Breast epithelium (tissue), 4 donors: ENCODE measurements at places on chromosomes 1 and 21.

DNA sequence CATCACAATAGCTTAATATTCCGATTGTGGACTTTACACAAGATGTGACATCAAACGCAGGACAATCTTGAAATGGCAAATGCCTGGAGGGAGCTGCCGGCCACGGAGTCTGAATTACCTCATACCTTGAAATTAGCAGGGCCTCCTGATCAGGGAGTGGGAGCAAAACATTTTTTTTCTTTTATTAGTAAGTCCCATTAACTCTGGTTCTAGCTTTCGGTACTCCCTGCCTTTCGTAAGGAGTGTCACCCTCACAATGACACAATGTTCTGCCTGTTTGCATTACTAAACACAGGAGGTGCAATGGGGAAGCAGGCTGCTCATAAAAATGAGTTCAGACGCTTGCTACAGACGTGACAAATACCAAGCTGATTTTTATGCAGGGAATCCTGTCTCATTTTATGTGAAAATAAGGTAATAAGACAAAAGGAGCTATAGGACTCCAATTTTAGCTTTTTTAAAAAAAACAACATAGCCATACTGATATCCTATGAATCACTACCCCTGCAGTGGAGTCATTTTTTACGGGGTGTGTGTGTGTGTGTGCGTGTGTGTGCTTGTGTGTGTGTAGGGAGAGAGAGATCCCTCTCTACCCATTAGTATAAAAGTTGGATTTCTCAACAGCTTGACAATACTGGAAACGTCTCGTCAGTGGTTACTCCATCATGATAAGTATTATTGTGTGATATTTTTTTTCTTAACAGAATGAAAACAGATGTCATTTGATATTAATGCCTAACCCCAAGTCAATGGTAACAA lies 205.1 kb upstream of the RUNX1 start:
- no peak for DNase-seq
- H3K36me3 ChIP-seq: no peaks in the 10 kb centered on the region
- H3K27ac ChIP-seq: peak overlapping the region; percentile 86
- no peaks in the 10 kb centered on the region for H3K27me3 ChIP-seq
- no peak overlapping the region for H3K4me3 ChIP-seq

DNA sequence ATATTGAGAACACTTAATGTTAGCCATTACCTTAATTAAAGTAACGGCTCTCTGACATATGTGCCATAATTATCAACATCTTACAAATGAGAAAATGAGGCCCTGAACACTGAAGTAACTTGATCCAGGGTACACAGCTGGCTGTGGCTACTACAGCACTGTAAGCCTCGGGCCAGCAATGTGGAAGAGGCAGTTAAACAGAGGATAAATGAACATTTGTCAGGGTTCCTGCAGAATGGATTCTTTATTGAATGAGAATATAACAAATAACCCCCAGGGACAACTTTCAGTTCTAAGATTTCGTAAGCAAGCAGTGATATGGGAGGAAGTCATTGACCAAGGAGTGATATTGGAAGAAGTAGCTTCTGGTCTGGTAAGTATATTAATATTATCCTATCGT lies 70.5 kb upstream of the SCYL3 start:
- no peak overlapping the region for H3K4me3 ChIP-seq
- no peak for DNase-seq

DNA sequence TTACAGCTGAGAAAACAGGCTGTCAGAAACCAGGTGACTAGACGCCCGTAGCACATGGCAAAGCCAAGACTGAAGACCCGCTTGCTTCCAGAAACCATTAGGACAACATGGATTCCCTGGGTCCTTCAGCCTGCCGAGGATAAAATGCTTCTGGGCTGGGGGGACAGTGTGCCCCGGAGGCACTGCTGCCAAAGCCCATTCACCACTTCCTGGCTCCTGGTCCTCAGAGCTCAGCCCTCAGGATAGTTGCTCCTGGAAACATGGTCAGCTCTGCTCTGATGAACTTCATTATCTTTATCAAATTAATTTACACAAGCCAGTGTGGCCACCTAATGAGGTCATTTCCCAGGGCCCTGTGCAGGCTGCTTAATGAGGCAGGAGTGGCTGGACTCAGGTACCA lies 41.1 kb upstream of the ACTL8 start:
- H3K27me3 ChIP-seq: no peaks in the 10 kb centered on the region
- H3K36me3 ChIP-seq: no peaks in the 10 kb centered on the region
- no peak overlapping the region for H3K4me3 ChIP-seq
- H3K4me1 ChIP-seq: no peaks in the 10 kb centered on the region
- H3K27ac ChIP-seq: no peak overlapping the region
- DNase-seq: no peak

DNA sequence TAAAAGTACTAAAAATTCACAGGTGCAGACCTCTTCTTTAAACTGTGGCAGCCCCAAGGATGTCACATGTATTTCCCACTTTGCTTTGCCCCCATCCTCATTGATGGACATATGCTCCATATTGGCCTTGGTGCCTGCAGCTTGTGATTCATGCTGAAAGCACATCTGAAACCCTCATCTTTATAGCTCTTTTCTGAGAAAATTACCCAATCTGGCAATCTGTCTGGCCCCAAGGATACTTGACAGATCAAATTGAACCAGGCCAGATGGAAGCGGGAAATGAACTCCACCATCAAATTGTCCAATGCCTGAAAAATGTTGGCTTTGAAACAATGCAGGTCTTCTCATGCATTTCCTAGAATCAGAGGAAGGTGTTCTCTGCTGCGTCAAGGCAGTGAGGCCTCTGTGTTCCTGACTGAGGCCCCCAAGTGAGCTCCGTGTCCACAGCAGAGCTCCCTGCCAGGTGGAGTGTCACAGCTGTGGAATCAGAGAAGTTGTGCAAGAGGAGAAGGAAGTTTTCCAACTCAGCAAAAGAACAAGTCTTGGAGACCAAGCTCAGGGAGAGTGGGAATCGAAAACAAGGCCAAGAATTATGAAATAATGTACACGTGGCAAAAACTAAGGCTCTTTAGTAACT lies 323.7 kb downstream of the PLPP3 start:
- no peaks in the 10 kb centered on the region for H3K27me3 ChIP-seq
- H3K4me3 ChIP-seq: no peak overlapping the region
- no peaks in the 10 kb centered on the region for H3K4me1 ChIP-seq
- no peak for DNase-seq

DNA sequence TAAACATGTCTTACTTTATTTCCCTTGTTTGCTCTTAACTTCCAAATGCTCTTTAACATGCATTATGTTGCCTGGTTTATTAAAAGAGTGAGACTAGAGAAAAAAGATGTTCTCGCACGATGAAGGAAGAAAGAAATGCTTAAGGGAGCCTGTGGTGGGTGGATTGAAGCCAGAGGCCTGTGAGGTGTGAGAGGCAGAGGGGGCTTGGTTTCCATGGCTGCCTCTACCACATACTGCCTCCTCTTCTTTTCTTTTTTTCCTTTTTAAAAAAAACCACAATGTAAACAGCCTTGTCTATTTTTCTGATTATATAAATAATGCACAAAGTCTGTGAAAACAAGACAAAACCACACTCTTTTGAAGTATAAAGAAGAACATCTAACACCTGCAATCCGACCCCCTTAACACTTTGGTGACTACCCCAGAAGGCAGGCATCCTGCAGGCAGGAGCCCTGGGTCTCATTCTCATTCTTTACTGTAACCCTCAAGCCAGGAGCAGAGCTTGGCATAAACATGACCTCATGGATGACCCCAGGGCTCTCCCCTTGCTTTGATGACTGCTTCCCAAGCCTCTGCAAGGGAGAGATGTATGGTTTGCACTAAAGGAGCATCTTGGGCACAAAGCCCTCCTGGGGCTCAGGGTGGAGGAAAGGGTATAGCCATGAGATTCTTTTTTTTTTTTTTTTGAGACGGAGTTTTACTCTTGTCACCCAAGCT lies 10.1 kb upstream of the PARP1 start:
- H3K27me3 ChIP-seq: no peaks in the 10 kb centered on the region
- no peak for DNase-seq
- H3K4me3 ChIP-seq: no peak overlapping the region
- no peak overlapping the region for H3K27ac ChIP-seq
- H3K4me1 ChIP-seq: no peaks in the 10 kb centered on the region

DNA sequence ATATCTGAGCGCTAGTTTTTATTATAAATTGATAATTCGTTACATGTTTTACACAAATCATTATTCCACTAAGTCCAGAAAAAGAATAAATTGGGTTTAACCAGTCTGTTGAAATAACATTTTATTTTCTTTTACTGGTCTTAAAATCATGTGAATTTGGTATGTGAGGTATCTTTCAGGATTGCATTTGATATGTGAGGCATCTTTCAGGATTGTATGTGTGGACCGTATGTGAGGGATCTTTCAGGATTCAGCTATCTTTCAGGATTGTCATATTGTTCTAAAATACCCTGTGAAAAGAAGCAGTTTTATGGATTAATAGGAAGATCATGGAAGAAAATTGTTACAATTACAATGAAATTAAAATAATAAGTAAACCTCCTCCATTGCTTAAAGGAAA lies 42.9 kb downstream of the USP25 start:
- DNase-seq: no peak
- no peaks in the 10 kb centered on the region for H3K4me1 ChIP-seq
- H3K36me3 ChIP-seq: no peaks in the 10 kb centered on the region
- no peaks in the 10 kb centered on the region for H3K27me3 ChIP-seq

DNA sequence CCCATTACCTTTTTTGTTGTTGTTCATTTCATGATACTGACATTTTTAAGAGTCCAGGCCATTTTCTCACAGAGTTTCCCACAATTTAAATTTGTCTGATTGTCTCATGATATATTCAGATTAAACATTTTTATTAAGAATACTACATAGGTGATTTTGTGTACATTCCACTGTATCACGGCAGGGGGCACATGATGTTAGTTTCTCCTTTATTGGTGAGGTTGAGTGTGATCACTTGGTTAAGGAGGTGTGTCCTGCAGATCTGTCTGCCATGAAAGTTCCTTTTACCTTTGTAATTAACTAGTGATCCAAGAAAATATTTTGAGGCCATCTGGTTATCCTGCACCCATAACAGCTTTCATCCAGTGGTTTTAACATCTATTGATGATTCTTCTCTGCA lies 11.8 kb downstream of the RTCA start:
- no peak overlapping the region for H3K27ac ChIP-seq
- H3K36me3 ChIP-seq: peaks cover 14% of the 10 kb centered on the region
- no peaks in the 10 kb centered on the region for H3K4me1 ChIP-seq
- no peak for DNase-seq

DNA sequence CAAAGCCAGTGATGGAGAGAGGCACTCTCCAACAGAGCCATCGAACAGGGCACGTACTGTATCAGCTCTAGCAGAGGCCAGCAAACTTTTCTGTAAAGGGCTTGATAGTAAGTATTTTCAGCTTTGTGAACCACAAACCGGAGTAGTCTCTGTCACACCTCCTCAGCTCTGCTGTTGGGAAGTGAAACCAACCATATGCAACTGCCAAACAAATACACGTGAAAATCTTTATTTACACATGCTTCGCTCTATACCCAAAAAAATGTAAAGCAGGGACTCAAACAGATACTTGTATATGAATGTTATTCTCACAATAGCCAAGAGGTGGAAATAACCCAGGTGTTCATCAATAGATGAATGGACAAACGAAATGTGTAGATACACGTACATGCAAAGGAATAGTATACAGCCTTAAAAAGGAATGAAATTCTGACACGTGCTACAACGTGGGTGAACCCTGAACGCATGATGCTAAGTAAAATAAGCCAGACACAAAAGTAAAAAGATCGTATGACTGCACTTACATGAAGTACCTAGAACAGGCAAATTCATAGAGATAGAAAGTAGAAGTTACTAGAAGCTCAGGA lies 39.0 kb downstream of the SETD4 start:
- no peaks in the 10 kb centered on the region for H3K36me3 ChIP-seq
- H3K4me1 ChIP-seq: no peaks in the 10 kb centered on the region
- H3K27ac ChIP-seq: no peak overlapping the region
- DNase-seq: no peak
- H3K4me3 ChIP-seq: no peak overlapping the region

DNA sequence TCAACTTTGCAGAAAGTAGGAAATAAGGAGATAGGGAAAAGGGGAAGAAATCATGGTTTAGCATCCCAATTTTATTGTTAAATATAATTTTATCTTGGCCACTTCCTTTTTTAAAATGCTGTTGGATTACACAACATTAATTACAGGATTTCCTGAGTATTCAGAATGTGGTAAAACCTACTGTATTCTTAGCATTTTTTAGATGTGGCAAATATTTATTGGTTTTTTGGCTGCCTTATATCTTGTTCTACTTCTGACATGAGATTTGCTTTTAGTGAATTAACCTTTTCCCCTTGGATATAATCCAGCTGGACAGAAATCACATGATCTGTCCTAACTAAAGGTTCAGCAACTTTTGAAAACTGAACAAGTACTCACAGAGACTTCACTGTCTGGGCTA lies 104.9 kb downstream of the PTGS2 start:
- H3K27ac ChIP-seq: no peak overlapping the region
- no peaks in the 10 kb centered on the region for H3K27me3 ChIP-seq
- no peaks in the 10 kb centered on the region for H3K36me3 ChIP-seq
- no peak for DNase-seq

DNA sequence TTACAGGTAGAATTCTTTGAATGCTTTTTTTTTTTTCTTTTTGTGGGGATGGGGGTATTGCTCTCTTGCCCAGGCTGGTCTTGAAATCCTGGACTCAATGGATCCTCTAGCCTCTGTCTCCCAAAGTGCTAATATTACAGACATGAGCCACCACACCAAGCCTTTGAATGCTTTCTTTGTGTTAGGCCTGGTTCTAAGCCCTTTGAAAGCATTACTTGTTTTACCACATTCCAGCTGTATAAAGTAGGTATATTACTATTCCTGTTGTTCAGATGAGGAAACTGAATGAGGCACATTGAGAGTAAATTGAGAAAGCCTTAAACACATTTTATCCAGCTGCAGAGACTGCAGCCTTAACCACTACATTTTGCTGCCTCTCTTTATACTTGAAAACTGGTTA lies 841.8 kb upstream of the ADGRL4 start:
- H3K4me1 ChIP-seq: no peaks in the 10 kb centered on the region
- H3K36me3 ChIP-seq: no peaks in the 10 kb centered on the region
- DNase-seq: no peak
- no peaks in the 10 kb centered on the region for H3K27me3 ChIP-seq

DNA sequence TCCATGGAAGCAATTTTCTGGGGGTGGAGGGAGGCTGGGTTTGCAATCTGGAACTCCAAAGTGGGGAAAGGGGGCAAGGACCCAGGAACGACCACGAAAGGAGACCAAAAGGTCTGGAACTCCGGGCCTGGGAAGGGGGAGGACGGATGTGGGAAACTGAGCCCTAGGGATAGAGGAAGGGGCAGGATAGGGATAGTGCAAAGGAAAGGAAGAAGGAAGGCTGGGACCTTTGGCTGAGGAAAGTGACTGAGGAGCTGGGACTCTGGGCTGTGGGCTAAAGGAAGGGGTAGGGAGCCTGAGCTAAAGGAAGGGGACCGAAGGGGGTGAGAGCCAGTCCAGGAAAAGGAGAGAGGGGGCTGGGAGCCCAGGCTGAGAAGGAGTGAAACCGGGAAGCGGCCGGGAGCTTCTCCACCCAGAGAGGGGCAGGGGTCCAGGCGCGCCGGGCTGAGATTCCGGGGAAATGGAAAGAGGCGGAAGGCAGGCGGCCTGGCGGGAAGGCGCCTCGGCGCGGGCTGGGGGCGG lies 395 bp downstream of the SLC9A1 start:
- peaks cover 2% of the 10 kb centered on the region for H3K4me1 ChIP-seq
- no peaks in the 10 kb centered on the region for H3K36me3 ChIP-seq
- H3K4me3 ChIP-seq: peak overlapping the region; percentile 80
- H3K27me3 ChIP-seq: no peaks in the 10 kb centered on the region
- no peak for DNase-seq
- peak overlapping the region; percentile 98 for H3K27ac ChIP-seq
